ENCODE measurements at places on chromosomes 6 and 20. TPM values are rescaled to one million over a fixed set of nuclear protein-coding genes. Genes with fewer than 3 reads are reported as not detected.

The GINS1 gene
- 0.80 TPM for polyA plus RNA-seq

The MICAL1 gene
- 83.8 TPM for polyA plus RNA-seq

The BTN1A1 gene
- polyA plus RNA-seq = not detected

The ABHD16B gene
- 0.68 TPM for polyA plus RNA-seq

The PTPRK gene
- 26.7 TPM for polyA plus RNA-seq

DNA sequence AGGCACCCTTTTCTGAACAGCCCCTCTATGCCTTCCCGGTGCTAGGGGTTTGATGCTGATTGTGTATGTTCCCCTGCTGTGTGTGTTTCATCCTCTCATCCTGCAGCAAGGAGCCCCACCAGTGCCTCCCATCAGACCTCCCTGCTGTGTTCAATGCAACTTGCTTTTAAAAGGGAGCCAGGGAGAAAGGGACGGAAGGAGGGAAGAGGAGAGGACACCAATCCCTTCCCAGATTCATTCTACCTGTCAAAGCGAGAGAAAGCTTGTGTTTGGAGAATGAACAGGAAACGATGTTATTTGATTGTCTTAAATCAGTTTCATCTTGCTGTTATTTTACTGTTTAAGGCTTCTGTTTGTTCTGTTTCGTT is 259.2 kb downstream of the ADGB start:
- no peak for DNase-seq

DNA sequence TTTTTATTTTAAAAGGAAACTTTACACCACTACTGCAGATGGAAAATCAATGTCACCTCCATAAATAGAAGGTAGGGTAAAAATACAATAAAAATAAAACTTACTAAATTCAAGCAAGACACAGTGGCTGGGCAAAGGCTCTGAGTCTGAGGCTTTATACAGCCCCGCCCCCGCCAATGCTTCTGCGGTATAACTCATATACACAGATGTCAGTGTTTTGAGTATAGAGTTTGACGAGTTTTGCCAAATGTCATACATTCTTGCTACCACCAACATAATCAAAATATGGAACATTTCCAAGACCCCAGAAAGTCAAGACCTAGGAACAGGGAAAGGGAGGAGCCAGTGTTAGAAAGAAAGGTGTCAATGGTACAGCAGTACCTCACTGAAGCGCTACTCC is 12.8 kb downstream of the NFATC2 start:
- no peak for DNase-seq

DNA sequence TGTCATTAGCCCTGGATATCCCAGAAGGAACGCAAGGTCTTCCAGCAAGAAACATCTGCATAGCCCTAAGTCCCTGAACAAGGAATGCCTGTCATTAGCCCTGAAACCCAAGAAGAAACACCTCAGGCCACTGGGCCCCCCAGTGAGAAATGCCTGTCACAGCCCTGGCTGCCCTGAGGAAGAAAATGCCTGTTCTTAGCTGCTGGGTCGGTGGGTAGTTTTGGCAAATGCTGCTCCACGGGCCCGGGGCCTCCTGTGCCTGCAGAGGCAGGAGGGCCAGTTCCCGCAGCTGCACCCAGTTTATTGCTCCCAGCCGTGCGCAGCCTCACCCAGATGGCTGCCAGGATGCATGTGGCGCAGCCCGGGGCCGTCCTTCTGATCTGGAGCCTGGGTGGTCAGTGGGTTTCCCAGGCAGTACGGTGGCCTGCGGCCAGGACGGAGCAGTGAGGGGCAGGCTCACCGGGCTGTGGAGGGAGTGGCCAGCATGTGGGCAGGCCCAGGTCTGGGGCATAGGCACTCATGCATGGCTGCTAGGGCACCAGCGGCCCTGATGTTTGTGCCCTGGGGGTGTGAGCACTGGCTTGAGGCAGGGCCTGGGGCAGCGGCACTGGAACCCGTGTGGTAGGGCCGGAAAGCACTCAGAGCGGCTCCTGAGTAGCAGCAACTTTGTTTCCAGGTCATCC is 219.0 kb downstream of the ERMARD start:
- no peak for DNase-seq

DNA sequence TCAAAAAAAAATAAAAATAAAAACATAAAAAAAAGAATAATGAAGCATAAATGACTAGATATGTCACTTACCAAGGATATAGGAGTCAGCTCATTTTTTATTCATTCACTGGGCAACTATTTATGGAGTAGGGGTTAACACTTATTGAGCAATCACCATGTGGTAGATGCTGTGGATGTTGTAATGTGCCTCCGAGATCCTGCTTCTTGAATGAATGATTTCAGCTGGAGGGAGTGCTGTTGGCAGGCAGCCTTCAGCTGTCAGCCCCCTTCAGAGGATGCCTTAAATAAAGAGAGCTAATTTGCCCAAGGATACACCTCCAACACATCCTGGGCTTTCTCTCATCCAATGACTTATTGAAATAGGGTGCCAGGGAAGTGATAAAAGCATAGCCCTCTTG is 229.5 kb upstream of the DTNBP1 start:
- no peak for DNase-seq

- no peak for DNase-seq
Observed at GRCh38 chr6:132952986-132953385, 138.6 kb downstream of the RPS12 start.

GRCh38 chr6:66796987-66797386 is 1090.0 kb upstream of the EYS start:
- DNase-seq = no peak

DNA sequence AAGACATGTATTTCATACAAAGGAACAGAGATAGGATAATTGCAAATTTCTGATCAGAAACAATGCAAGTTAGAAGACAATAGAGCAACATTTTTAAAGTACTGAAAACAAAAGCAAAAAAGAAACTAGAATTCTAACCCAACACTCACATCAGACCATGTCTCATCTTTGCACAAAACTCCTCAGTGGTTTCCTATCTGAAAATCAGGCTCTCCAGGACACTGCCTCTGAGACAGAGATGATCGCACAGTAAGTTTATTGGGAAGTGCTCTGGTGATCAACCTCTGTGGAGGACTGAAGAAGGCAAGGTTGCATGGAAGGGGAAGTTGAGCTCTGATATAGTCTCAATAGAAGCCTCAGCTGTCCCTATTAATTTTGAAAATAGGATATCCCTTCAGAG is 2.3 kb upstream of the TTBK1 start:
- DNase-seq = no peak

- DNase-seq = no peak
Observed at GRCh38 chr6:70385901-70386300, 27.4 kb upstream of the FAM135A start.

Measured in urinary bladder (tissue), 4 donors.